Omental fat pad (tissue), 4 donors: ENCODE measurements at places on chromosomes 5 and 9.

- DNase-seq, result no peak
Observed at GRCh38 chr5:10166392-10166791, 83.3 kb downstream of the ATPSCKMT start.

- DNase-seq, result no peak
Observed at GRCh38 chr9:70156729-70157128, 102.0 kb upstream of the SMC5 start.

GRCh38 chr9:7324152-7324598 is 475.4 kb downstream of the DMAC1 start:
- no peak for DNase-seq

DNA sequence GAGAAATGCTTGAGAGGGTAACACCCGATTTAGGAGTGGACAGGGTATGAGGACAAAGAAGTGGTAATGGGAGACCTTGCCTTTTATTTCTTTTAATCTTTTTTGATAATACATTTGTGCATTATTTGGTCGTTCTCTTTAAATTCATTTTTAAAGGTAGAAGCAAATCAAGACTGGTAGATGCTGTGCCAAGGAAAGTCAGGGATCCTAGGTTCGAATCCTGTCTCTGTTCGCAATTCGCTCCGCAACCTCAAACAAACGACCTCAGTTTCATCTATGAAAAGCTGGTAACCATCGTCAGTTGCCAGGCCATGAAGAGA is 353 bp upstream of the TMED9 start:
- DNase-seq, result no peak

DNA sequence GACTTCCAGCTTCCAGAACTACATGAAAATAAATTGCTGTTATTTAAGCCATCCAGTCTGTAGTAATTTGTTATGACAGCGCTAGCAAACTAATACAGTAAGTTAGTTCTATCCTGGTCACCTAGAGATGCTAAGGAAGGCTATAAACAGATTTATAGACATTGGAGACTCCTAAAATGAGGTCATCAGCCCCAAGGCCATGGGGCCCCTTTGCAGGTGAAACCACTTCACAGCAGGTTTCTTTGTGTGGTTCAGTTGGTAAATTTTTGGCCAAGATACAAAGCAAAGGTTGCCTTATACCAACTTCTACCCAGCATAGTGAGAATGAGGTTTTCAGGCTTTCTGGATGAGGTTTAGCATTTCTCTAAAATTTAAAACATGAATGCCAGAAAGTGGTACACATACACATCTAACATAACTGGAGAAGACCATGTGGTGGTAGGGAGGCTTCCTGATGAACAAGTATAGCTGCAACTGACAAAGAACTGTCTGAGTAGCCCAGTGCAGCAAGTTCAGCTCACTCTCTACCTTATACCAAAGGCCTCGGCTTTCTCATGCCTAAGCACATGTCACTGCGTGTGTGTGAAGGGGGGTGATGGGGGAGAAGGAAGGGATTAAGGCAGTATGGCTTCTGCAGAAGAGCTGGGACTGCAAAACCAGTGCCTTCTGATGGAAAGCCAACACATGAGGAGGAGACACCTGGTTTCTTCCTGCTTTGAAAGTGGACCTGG is 264.6 kb upstream of the TAS2R1 start:
- DNase-seq, result no peak

DNA sequence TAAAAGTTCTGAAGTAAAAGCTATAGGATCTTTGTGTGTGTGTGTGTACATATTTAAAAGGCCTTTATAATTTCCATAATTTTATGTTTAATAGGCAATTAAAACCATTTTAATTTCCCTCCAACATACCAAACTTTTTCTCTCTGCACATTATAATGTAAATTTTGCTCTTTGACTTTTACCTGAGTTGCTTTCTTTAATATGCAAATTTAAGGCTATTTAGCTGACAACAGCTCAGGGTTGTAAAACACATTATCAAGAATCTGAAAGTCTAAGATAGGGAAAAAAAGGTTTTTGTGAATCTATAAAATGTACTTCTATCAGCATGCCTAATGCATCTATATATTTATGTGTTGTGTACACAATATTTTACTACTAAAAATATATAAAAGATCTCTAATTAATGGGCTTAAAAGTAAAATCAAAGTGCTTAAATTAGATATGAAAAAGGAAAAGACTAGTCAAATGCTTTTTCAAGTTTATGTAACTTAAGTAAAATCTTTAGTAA is 239.6 kb upstream of the RAI14 start:
- no peak for DNase-seq

- no peak for DNase-seq
Observed at GRCh38 chr5:109900461-109900860, 210.7 kb downstream of the MAN2A1 start.

DNA sequence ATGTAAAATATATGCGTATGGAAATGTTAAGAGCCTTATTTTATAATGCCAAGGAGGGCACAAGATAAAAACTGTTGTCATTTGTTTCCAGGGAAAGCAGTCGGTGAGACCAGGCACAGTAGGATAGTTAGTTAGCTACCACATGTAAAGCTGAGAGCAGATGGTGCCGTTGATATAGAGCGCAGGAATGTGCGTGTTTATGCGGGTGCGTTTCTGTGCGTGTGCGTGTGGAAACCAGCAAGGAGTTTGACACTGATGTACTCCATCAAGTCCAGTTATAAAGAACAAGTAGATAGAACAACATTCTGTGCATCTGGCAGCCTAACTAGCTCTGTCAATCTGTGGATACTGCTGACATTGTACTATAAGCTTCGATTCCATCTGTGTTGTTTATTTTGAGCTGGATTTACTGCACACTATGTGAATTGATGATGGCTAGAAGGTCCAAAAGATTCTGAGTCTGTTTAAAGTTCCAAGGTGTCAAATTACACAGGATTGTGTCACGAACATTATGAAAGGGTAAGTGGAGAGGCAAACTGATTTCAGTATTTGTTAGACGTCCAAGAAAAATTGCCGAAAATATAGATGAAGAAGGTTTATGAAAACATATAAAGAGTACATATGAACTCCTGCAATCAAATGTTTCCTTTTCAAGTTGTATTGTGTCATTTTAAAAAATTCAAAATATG is 494.9 kb upstream of the MEF2C start:
- DNase-seq, result no peak

DNA sequence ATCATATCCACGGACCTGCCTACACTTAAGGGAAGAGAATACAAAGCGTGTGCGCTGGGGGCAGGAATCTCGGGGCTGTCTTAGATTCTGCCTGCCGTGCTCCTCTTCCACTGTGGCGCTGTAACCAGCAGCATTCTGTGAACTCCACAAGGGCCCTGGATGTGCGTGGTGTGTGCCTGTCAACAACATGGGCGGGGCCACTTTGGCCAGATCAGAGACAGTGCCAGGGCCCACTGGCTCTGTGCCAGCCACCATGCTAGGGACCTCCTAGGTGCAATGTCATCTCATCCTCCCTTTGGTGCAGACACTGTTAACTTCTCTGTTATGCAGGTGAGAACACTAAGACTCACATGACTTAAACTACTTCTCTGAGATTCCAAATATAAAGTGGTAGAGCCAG is 113.7 kb downstream of the COL23A1 start:
- no peak for DNase-seq

DNA sequence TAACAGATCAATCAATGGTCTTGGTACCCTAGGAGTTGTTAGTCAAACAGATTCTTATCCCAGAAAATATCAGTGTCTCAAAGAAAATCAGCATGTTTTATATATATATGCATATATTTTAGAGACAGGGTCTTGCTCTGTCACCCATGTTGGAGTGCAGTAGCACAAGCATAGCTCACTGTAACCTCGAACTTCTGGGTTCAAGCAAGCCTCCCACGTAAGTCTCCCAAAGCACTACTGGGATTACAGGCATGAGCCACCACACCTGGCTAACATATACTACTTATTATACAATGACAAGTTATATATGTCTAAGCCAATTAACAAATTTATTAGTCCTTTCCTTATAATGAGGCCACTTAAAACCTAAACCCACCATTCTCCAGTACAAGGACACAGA is 10.4 kb downstream of the RAB14 start:
- DNase-seq, result no peak

GRCh38 chr9:132797861-132798659 is 80.0 kb downstream of the AK8 start:
- no peak for DNase-seq

DNA sequence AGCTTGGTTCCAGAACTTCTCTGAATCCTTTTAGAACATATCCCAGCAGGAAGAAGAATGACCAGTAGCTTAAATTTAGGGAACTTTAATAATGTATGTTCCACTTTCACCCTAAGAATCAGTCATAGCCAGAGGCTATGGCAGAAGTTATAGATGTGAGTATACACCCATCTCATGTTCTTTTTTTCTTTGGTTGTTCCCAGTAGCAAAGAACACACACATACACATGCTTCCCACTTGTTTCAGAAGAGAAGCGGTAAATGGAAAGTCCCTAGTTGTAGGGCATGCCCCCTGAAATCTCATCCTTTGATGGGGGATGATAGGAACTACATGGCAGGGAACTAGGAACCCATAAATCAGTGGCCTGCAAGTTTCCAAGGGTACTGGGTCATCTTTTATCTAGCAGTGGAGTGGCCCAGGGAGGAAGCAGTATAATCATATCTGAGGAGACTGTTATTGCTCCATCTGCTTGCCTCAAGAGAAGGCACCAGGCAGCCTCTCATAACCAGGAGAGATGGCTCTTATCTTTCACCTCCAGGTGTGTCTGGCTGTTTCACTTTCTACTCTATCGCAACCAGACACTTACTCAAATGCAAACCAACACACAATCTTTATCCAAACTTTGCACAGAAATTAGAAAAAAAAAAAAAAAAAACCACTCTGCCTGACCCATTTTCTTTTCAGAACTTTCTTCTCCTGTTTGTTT is 109.5 kb downstream of the SNCAIP start:
- no peak for DNase-seq

- DNase-seq, result no peak
Observed at GRCh38 chr5:148912714-148913398, 86.4 kb downstream of the ADRB2 start.

- DNase-seq, result no peak
Observed at GRCh38 chr5:94802450-94802849, 184.0 kb downstream of the SLF1 start.

- DNase-seq, result no peak
Observed at GRCh38 chr5:80780761-80781285, 126.0 kb upstream of the DHFR start.
